Fibroblast of mammary gland (primary cell): ENCODE measurements at places on chromosomes 1 and 21.

DNA sequence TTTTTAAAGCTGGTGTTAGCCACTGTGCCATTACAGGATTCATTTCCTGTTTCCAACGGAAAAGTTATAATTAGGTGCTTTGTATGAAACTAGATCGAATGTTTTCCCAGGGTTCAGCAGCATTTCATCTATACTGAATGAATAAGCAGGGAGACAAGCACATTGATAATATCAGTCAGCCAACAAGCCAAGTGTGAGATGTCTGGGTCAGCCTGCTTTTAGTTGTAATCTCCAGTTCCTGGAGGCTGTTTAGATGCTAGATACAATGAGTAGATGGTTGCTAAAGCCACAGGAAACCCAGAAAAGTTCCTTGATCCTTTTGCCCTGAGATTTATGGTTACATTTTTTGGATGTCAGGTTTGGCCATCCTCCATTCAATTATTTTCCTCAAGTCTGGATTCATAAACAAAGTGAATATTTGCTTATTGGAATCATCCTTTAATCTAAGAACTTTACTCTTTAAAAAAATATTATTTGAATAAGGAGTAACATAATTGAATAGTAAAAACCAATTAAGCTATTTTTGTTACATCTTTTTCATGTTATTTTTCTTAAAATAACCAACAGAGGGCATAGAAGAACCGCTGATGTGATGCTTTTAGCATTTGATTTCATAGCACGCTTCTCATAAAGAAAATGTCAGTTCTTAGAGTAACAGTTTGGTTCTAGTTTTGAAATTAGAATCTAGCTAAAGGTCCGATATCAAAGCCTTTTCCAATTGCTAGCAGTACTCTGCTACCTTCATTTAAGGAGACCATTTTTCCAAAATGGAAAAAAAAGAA is 76.6 kb downstream of the HSPA13 start:
- DNase-seq, result peak; percentile 39

GRCh38 chr1:228866468-228866867 is 131.2 kb downstream of the RHOU start:
- no peak for DNase-seq

- peak; percentile 10 for DNase-seq
These were observed 80.2 kb upstream of the ACTL8 start for GRCh38 chr1:17674726-17675500.

GRCh38 chr1:160200786-160201185 is 4.4 kb upstream of the PEA15 start:
- DNase-seq, result no peak

DNA sequence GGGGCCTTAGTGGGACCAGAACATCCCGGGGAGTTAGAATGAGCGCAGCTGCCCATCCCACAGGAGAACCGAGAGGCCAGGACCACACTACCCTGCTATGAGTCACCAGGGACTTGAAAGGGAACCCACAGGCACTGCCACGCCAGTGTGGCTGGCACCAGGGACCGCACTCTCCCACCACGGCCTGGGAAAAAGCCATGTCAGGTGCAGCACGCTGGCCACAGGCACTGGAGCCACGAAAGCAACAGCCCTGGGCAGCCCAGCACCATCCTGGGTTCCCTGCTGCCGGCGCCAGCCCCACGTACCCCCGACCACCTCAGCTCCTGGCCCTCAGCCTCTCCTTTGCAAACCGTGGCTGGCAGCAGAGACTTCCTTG is 14.1 kb upstream of the TMEM240 start:
- DNase-seq, result no peak

GRCh38 chr1:66925558-66925910 is 744 bp downstream of the MIER1 start:
- no peak for DNase-seq

GRCh38 chr21:41715649-41716281 is 51.1 kb downstream of the RIPK4 start:
- no peak for DNase-seq

DNA sequence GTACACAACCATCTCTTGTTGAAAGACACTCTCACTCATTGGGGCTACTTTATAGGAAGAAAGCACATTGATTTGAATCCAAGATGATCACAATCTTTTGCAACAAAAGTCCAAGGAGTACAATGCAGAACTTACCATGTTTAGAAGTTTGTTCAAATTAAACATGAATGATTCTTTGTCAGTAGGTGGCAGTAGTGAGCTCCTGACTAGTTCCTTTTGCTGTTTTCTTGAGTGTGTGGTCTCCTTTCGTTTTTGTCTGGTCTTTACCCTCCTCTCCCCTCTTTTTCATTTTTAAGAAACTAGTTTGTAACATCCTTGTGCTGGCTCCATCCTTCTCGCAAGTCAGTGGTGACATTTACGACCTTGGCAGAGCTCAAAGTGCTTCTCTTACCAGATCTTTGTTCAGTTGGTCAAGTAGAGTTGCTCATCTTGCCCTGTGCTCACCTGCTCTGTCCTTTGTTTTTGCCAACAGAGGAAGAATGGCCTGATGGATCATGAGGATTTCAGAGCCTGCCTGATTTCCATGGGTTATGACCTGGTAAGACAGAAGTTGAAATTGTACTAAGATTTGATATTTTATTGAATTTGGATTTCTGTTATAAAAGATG is 35.7 kb upstream of the MTR start:
- DNase-seq, result peak; percentile 61

GRCh38 chr1:209425959-209426358 is 157.6 kb upstream of the CAMK1G start:
- no peak for DNase-seq

- DNase-seq, result peak; percentile 94
These were observed 18.2 kb downstream of the DNALI1 start for GRCh38 chr1:37574834-37575480.

DNA sequence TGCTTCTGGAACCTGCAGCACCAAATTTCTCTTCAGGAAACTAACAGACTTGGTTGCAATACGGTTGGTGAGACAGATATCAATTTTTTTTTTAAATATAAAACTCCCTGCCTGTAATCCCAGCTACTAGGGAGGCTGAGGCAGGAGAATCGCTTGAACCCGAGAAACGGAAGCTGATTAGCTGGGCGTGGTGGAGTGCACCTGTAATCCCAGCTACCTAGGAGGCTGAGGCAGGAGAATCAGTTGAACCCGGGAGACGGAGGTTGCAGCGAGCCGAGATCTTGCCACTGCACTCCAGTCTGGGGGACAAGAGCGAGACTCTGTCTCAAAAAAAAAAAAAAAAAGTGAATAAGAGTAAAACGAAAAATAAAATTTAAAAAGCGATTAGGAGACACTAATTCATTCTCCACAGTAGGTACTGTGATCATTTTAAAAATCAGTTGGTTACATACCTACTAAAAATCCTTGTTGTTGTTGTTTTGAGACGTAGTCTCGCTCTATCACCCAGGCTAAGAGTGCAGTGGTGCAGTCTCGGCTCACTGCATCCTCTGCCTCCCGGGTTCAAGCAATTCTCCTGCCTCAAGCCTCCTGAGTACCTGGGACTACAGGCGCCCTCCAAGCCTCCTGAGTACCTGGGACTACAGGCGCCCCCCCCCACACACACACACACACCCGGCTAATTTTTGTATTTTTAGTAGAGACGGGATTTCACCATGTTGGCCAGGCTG is 796 bp upstream of the RBM8A start:
- DNase-seq, result no peak

- DNase-seq, result peak; percentile 57
These were observed 40.9 kb downstream of the CLIC4 start for GRCh38 chr1:24786191-24786590.

DNA sequence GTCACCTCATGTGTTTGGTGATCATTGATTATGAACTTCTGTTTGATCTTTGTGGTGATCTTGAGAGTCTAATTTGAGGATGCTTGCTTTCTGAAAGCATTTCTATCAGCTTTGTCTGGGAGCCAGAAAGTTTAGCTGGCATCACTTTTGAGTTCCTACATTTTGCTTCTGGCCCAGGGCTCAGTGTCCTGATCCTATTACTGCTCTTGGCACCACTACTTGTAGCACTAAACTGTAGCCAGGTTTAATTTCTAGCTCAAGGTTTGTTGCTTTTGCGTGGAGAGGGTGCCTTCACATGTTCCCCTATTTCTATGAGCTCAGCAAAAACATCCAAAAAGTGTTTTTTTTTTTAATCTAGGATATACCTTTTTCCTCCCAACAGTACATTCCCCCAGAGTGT is 9.3 kb downstream of the TTC3 start:
- DNase-seq, result no peak

- no peak for DNase-seq
These were observed 525 bp downstream of the C1QTNF12 start for GRCh38 chr1:1245817-1246576.

GRCh38 chr1:44447051-44447810 is 42.2 kb downstream of the RNF220 start:
- peak; percentile 66 for DNase-seq

- DNase-seq, result peak; percentile 6
These were observed 234.6 kb downstream of the USP25 start for GRCh38 chr21:15964236-15964855.

GRCh38 chr1:99782920-99783319 is 16.5 kb upstream of the FRRS1 start:
- no peak for DNase-seq

DNA sequence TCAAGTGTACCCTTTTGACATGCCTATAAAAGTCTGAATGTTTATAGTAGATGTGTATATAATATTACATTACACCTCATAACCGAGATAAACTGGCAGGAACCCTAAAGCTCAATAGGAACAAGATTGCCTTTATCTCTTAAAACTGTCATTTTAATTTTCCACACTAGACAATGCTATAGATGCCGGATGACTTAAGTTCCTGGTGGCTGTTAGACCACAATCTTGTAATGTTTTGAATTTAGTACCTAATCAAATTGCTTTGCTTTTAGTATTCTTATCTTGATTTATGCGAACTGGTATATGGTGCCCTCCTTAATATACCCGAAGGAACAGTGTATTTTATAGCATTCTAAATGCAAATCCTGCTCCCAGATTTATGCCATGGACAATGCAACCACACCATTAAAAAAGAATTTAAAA is 1397.0 kb upstream of the ADGRL4 start:
- DNase-seq, result no peak

DNA sequence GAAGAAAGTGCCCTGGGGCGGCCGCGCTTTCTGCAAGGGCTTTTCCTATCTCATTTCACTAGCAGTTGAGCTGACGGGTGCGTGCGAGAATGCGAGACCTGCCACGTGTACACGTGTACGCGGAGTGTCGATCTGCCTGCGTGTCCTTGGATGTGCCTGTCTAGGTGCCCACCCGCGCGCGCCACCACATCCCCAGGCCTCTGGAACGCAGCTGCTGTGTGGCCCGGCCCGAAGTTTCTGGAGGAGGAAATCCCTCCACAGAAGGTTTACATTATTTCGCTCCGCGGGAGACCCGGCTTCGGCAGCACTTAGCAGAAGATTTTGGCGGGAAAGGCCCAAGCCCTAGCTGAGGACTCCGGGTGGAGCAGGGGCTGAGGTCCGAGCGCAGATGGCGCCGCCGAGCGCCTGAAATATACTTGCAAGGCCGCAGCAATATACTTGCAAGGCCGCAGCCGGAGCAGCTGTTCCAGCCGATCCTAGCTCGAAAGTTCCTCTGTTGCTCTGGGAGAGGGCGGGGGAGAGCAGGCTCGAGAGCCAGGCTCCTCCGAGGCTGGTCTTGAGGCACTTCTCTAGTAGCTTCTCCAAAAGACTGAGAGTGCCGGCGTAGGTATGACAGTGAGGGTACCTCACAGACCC is 3.9 kb downstream of the TBX15 start:
- peak; percentile 76 for DNase-seq

- peak; percentile 19 for DNase-seq
These were observed 16.8 kb downstream of the PLA2G5 start for GRCh38 chr1:20086800-20087199.

- peak; percentile 87 for DNase-seq
These were observed 55.9 kb downstream of the NENF start for GRCh38 chr1:212488436-212489283.

DNA sequence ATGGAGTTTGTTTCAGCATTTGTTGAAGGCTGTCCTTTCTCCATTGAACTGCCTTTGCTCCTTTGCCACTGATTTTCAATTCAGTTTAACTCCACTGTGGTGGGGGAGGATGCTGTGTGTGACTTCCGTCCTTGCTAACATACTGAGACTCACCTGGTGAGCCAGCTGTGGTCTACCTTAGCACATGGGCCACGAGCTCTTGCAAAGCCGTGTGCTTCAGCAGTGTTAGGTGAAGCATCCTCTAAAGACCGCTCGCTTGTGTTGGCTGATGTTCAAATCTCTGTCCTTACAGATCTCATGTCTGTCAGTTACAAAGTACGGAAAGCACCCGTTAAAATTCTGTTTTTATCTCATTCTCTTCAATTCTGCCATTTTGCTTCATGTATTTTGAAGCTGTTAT is 3.6 kb upstream of the SPATC1L start:
- DNase-seq, result no peak

- DNase-seq, result no peak
These were observed 56.0 kb downstream of the RUNX3 start for GRCh38 chr1:24874056-24874455.

- DNase-seq, result peak; percentile 88
These were observed 13.3 kb upstream of the TRAF3IP3 start for GRCh38 chr1:209742409-209743144.

- peak; percentile 11 for DNase-seq
These were observed 65.4 kb downstream of the TIAM1 start for GRCh38 chr21:31278511-31279130.

DNA sequence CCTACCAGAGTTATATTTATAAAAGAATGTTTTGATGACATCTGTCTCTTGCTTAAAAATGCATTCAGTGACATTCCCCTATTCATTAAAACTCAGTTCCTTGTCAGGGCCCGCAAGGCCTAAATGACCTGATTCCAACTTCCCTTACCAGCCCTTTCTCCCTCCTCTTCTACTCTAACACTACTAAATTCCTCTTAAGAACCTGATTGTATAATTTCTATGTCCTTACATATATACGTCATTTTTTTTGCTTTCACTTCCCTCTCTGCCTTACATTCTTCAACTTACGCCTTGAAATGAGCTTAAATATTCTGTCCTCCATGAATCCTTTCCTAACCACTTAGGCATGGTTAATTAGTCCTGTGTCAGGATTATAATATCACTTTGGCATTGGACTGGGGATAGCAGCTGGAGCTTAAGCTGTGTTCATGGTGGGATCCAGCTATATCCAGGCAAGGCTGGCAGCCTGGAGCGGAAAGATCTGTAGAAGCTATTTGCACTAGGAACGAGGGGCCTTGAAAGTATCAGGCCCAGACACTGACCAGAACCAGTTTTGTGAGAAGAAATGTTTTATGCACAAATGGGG is 360.2 kb upstream of the PTBP2 start:
- DNase-seq, result no peak

GRCh38 chr1:247966532-247967204 is 1.6 kb downstream of the OR2AK2 start:
- DNase-seq, result no peak

DNA sequence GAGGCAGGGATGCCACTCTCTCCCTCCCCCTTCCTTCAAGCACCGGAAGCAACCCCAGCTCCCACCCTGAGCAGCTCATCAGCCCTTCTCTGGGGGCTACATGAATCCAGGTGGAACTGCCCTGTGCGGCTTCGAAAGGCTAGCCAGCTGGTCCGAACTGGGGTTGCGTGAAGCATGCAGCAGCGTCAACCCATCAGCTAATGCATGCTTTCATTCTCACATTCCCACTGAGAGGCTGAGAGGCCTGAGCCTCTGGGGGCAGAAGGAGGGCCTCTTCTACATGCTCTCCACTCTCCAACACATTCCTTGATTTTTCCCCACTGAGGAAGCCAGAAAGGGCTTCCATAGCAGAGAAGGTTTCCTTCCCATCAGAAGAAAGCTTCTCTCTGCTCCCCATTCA is 5.6 kb downstream of the RXRG start:
- no peak for DNase-seq
